ENCODE measurements at places on chromosomes 2 and 18.

DNA sequence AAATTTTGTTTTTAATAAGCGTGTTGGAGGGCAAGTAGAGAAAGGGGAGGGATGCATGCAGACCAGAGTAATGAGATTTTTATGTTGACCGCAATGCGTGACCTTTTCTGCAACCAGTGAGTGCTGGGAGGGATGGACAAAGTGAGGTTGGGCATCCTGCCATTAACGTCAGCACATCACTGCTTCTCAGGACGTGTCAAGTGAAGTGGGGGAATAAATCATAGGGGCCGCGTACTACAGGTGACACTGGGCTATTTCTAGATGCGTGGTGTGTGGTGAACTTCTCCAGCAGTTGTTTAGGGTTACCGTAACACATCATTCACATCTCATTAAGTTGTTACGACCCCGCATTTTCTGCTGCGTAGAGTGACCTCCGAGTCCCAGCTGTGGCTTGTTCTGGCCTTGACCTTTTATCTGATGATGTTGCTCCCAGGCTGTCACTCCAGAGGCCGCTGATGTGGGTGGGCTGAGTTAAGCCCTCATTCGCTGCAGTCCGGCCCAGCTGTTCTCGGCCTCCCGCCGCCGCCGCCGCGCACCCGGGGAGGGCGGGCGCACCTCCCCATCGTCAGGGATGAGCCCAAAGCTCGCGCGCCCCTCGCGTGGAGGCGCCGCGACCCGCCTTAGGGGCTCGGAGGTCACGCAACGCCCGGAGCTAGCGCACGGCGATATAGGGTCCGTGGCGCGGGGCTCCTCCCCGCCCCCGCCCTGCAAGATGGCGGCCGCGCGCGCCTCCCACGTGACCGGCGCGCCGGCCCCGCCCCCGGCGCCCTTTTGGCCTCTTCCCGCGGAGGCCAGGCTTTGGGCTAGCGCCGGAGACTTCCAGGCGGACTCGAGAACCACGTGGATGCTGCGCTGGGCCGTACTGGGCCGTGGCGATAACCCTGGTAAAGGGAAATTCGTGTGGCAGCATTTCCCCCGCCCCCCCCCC, 3.5 kb downstream of the ZCCHC2 start:
- peak; percentile 78 for DNase-seq

DNA sequence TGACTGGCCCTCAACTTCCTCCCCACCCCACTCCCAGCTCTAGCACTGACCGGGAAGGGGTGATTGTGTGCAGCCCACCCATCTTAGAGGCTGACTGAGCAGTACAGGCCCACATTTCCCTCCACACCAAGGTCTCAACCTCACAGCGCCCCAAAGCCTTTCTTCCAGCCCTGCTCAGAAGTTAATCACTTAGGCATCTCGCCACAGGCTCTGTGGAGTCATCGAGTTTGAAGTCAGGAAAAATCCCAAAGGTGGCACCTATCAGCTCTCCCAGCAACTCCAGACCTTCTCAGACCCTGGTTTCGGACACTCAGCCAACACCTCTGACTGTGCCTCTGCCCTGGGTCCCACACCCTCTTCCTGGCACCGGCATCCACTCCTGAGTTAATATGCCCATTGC, 43.0 kb upstream of the GLI2 start:
- DNase-seq: no peak

GRCh38 chr18:63312737-63313395, 6.7 kb downstream of the BCL2 start:
- DNase-seq: no peak

GRCh38 chr2:210531050-210531449, 25.3 kb upstream of the CPS1 start:
- DNase-seq: no peak

DNA sequence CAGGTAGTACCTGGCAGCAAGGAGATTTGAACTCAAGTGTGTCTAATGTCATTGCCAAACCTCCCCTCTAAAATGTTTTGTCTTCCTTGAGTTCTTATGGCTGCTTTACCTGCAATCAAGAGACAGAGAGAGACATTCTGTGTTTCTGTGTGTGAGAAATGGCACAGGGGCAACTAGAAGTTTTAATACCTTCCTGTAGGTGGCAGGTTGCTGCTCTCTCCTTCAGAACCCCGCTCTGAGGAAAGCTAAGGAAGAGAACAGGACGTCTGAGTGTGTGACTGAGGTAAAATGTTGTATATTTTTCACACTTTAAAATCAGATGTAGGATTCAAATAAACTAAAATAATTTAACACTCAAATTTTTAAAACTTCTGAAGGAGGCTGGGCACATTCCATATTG, 19.2 kb downstream of the DTNA start:
- peak; percentile 22 for DNase-seq

GRCh38 chr2:69694894-69695849, 46.8 kb upstream of the ANXA4 start:
- DNase-seq: no peak

DNA sequence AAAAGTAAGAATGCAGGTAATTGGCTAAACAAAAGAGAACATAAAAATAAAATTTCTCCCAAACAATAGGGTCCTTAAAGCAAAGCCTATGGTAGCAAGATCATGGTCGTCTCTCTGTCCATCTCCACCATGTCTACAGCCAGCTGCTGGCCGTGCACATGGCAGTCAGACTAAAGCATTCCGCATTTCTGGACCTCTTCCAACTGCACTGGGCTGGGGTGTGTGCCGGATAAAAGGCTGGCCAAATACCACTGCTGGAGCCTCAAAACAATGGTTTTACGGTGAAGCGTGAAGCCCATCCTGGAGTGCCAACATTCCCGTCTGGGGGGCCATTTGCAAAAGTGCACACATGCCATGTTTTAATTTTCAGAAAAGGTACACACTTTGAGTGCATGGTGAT, 74.8 kb upstream of the PIEZO2 start:
- DNase-seq: no peak

- no peak for DNase-seq
Observed at GRCh38 chr2:80894486-80894885, 589.9 kb upstream of the LRRTM1 start.

DNA sequence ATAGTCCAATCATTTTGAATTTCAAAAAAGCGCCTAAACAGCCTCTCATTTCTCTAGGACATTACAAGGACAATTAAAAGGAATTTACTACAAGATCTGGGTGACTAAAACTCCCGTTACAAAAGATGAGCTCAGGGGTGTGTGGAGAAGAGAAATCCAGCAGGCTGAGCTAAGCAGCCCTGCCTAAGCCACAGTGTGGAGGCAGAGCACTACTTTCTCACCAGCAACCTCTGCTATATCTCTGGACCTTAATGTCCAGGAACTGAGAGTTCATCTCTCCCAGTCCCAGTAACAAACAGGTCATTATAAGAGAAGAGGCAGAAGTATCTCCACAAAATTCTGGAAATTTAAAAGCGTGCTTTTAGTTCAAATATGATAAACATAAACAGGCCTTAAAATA, 18.9 kb upstream of the ANKRD62 start:
- no peak for DNase-seq

GRCh38 chr2:29061176-29061575, 13.1 kb downstream of the PCARE start:
- DNase-seq: no peak

DNA sequence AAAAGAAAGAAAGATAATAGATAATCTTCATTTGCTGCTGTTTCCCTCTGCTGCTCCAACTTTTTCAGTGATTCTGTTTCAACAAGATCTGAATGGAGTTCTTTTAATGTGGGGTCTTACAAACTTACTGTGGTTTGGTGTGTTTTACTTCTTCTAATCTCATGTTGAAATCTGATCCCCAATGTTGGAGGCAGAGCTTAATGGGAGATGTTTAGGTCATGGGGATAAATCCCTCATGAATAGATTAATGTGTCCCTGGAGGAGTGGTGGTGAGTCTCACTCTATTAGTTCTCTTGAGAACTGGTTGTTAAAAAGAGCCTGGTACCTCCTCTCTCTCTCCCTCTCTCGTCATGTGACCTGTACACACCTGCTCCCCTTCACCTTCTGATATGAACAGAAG, 442.4 kb downstream of the EPHA4 start:
- DNase-seq: no peak

GRCh38 chr2:196238836-196239380, 67.5 kb upstream of the STK17B start:
- no peak for DNase-seq

GRCh38 chr2:49241991-49242390, 87.7 kb upstream of the FSHR start:
- DNase-seq: no peak

DNA sequence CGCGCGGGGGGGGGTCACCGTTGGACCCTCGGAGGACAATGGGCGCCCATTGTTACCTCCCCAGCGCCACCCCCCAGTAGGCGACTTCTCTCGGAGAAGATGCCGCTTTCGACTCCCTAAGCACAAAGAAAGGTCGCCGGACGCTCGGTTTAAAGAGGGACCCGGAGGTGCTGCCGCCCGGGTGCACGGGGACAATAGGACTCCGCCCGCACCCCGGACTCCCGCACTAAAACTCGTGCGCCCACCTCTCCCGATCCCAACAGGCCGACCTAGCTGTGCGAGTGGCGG, 318 bp upstream of the CDC42EP3 start:
- peak; percentile 53 for DNase-seq

GRCh38 chr2:206349375-206349774, 74.9 kb downstream of the ZDBF2 start:
- no peak for DNase-seq

DNA sequence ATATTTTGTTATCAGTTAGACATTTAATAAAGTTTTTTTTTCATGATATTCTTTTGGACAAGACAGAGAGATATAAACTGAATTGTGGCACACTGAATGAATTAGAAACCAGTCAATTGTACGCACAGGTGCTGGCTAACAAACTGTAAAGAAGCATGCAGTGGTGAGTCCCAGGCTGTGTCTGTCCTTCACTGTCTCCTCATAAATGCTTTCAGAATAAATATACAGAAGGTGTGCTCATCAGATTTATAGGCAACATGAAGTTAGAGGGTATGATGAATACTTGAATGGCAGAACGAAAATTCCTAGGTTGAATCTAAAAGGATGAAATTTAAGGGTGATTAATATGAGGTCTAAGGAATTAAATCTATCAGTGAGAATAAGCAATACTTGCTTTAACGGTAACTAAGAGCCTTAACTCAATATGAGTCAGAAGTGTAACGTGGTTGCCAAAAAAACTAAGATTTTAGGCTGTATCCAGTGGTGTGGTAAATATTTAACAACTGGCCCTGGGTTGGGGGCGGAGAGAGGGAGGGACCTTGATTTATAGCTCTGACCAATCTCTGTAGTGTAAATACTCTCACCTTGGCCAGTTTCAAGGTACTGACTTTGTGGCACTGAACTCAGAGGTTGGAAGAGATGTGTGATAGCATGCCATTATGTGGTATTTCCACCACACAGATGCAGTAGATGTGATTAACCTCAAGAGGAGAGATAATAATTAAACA, 41.9 kb upstream of the AAK1 start:
- no peak for DNase-seq

GRCh38 chr18:44987371-44987770, 306.7 kb downstream of the SETBP1 start:
- no peak for DNase-seq

DNA sequence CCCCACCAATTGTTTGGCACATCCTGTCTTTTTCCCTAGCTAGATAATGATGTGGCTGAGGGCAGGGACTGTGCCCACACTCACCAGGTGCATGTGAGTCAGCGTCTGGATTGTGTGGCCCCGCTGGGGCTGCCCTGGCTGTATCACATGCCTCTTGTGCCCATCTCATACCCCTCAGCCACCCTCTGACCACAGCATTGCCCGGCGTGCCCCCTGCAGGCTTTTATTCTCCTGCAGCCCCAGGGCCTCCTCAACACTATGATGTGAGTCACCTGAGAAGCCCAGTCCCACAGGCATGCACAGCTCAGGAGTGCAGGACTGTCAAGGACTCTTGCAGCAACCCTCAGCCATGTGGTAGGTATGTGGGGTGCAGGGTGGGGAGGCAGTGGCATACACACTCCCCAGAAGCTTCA, 14.8 kb upstream of the STEAP3 start:
- no peak for DNase-seq

GRCh38 chr2:235493402-235493774, 455 bp upstream of the AGAP1 start:
- no peak for DNase-seq

DNA sequence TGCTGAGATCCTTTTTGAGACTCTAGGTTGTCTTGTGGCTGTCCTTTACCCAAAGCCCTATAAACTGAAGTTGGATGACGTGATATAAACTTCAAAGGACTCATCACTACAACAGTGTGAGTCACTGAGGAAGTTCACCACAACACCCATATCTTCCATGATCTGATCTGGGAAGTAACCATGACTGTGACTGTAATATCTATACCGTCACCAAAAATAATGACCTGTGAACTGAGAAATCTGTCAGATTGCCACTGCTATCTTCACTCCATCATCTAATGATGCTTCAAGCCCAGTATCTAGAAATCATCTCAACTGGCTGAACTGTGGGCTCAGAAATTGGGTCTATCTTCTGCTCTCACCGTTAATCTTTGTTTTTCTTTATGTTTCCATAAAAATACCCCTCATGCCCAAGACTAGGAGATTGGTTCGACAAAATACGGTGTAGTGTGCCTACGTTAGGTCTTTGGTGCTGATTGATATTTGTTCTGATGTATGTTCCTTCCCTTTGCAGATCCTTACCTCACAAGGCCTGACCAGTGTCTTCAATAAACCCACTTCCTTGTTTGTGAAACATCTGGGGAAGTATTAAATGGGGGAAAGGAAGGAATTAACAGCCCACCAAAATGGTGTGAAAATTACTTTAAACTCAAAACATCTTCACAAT, 78.2 kb downstream of the MYL12B start:
- no peak for DNase-seq

- no peak for DNase-seq
Observed at GRCh38 chr18:7886436-7886835, 319.3 kb downstream of the PTPRM start.

DNA sequence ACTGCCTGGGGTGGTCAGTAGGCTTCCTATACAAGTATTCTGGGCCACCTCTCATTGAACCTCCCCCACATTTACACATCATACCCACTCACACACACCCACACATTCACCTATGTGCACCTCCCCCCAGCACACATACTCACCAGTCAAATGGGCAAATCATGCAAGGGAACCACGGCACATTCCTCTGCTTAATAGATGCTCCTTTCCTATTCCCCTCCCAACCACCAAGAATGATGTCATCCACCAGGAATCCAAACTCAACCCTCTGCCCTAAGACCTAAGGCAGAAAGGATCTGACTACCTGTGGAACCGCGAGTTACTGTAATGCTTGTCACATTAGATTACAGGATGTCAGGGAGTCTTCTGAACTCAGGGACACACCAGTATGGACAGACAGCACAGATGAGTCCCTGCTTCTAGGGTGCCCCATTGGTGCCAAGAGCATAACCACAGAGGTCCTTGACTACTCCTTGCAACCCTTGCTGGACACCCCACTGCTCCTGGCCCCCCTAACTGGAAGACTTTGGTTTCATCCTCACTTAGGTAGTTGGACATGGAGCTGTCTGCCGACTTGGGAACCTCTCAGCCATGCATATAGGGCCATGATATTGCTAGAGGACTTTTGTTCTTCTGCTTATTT, 21.5 kb upstream of the CAB39 start:
- peak; percentile 36 for DNase-seq

- no peak for DNase-seq
Observed at GRCh38 chr2:16302431-16303272, 362.3 kb downstream of the MYCN start.

Measured in hepatic stellate cell (primary cell).